Activated T-cell treated with anti-CD3 and anti-CD28 coated beads for 24 hours (primary cell): ENCODE measurements at places on chromosomes 3 and 15.
A peak's percentile ranks its signal among the peaks of the same experiment; 100 is the strongest.

DNA sequence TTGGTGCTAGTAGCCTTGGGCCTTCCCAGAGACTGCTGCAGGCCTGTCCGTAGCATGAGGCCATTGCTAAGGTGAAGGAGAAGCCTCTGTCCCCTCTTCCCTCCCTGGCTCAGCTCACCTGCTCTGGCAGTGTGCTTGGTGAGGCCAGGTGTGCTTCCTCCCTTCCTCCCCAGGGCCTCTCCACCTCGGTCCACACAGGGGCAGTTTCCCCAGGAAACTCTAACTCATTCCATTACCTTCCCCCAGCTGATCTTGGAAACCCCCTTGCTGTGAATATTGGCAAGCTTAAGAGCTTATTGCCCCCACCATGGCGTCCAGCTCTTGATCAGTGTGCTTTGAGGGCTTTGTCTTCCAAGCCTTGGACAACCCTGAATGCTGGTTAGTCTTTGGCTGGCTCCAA, 52.7 kb downstream of the ZNF445 start:
- DNase-seq, result no peak

DNA sequence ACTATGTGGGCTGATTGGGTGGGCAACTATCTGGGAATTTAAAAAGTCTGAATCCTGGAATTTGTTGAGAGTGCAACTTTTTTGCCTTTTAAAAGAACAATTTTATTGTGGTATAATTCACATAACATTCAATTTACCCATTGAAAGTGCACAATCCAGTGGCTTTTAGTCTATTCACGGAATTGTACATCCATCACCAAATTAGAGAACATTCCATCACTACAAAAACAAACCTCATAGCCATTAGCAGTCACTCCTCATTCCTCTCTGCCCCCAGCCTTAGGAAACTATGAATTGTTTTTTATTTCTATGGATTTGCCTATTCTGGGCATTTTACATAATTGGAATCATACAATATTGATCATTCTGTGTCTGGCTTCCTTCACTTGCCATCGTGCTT, 101.8 kb upstream of the ALDH1A3 start:
- no peak for DNase-seq

- DNase-seq, result no peak
Observed at GRCh38 chr15:91940496-91941381, 87.2 kb downstream of the SLCO3A1 start.

DNA sequence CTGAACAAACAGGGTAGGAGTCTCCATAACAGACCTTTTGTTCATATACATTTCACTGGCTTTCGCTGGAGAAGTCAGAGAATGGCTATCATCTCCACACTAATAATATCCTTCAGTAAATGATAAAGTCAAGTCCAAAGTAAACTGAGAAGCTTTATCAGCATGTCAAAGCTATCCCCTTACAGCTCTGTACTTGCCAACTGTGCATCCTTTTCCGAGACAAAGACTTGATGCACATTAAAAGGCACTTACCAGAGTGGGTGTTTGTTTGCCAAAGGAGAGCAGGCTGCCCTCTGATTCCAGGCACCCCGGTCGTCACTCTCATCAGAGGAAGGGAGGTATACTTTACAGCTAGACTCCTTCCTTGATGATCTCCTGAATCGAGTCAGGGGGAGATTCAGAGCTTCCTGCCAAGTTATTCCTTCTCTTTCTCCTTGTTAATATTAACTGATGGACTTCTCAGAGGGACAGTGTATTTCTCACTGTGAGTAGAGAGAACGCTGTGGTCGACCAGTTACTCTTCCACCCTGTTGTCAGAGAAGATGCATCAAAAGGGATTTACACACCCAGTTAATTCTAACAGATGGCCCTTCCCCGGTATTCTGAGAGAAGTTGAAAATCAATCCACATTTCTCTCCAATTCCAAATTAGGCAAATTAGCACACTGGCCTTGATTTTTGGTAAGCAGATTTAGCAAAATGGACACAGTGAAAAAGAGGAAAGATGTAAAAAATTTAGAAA, 504.7 kb upstream of the NR2F2 start:
- DNase-seq, result no peak

- DNase-seq, result no peak
Observed at GRCh38 chr15:68639926-68640600, 61.3 kb downstream of the CORO2B start.

- DNase-seq, result no peak
Observed at GRCh38 chr3:184336547-184337398, 627 bp upstream of the FAM131A start.

DNA sequence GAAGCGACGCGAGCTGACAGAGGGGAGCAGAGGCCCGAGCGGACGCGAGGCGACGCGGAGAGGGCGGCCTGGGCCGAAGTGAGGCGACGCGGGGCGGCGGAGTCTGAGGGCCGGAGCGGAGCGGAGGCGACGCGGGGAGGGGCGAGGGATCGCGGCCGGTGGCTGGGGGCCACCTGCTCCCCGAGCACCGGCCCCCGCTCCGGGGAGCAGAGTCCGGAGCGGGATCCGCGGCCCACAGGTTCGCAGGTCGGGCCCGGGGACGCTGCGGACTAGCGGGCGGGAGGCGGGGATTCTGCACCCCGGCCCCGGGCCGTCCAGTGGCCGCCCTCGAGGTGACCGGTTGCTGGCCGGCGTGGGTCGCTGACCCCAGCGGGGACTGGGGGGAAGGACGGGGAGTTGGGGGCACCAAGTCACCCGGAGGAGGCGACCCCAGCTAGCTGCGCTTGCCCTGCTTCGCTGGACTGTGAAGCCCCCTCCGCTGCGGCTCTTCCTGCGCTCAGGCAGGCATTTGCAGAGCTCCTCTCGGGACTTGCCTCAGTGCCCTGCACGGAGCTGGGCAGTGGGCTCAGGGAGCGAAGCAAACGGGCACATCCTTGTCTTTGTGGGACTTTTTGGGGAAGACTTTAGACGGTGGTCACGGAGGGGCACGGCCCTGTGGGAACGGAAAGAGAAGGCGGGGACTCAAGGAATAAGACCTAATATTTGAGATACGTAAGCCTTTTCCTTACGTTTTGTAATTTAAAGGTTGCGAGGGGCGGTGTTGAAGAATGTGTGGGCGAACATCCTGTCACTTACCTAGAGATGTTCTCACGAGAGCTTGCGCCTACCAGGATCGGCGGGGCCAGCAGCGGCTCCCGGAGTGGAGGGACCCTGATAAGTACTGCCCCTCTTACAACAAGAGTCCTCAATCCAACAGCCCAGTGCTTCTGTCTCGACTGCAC, 566 bp downstream of the HMCES start:
- DNase-seq, result peak; percentile 46

DNA sequence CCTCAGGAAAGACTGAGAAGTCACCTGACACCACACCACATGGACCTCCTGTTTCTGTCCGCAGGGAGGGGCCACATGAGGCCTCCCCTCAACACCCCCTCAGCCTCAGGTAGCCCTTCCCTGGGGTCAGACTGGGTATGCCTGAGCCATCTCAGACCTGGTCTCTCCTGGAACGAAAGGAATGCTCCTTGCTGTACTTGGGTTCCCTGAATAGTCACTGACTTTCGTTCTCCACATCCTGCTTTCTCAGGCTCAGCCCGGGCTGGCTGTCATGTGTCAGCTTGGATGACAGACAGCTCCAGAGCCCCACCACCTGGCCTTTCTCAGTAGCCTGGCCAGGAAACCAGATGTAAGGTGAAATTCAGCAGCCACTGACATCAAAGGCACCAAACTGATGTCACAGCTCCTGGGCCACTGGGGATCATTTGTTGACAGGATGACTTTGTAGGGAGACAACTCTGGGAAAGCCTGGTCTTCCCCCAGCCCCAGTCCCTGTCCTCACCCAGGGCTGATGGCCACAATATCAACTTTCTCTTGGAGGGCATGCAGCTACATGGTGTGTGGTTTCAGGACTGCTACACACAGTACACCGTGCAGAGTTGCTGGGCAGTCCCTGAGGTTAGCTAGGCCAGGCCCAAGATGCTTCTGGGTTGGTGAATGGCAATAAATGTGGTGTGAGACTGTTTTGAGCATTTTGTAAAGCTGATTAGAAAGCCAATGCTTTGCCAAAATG, 141.4 kb upstream of the MRPS22 start:
- DNase-seq, result no peak

DNA sequence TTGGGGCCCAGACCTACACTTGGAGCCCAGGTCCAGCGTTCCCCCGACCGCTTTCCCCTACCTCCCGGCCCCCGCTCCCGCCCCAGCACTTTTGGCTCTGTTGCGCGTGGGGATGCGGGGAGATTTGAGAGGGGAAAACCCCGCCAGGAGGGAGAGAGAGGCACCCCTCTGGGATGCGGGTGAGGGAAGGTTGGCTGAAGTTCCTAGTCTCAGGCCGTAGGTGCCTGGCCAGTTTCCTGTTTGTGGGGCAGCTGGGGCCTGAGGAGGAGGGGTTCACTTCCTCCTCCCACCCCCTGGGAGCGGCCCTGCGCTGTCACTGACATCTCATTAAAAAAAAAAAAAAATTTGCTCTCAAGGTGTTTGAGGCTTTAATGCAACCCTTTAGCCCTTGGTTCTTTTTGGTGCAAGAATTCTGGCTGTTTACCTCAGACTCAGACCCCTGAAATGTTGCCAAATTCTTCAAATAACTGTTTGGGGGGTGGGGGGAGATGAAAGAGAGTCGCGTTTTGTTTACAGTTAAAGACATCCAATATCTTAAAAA, 2.6 kb downstream of the FAM43A start:
- DNase-seq, result peak; percentile 12

GRCh38 chr3:48233542-48233941, 7.4 kb upstream of the ZNF589 start:
- no peak for DNase-seq

DNA sequence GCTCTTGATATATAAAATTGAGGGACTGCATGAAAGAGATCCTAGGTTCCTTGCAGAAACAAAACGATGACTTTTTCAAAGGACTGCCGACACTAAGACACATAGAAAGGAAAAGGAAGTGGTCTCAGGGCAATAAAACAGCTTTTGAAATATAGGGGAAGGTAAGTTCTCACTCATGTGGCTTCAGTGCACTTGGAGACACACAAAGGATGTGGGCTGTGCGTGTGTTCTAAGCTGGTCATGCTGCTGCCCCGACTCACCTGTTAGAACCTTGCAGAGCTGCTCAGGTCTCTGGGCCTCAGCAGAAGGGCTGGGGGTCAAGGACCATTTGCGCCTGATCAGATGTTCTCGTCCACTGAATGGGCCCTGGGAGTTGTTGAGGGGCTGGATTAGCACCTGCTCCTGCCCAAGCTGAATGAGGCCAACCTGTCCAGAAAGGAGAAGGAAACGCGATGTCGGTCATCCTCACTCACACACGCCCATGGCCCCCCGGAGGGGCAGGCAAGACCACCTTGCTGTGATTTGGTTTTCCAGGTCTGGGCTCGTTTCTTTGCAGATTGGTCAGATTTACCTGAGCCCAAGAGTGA, 11.1 kb downstream of the ADAMTS17 start:
- DNase-seq, result no peak

- DNase-seq, result no peak
Observed at GRCh38 chr15:42728560-42728959, 8.4 kb downstream of the CDAN1 start.

GRCh38 chr3:187456250-187456649, 88.1 kb downstream of the RTP4 start:
- DNase-seq, result no peak
